ENCODE measurements at places on chromosomes 13 and 19.
A peak's percentile ranks its signal among the peaks of the same experiment; 100 is the strongest.

- DNase-seq = no peak
These were observed 42.6 kb downstream of the B3GLCT start for GRCh38 chr13:31242367-31242766.

DNA sequence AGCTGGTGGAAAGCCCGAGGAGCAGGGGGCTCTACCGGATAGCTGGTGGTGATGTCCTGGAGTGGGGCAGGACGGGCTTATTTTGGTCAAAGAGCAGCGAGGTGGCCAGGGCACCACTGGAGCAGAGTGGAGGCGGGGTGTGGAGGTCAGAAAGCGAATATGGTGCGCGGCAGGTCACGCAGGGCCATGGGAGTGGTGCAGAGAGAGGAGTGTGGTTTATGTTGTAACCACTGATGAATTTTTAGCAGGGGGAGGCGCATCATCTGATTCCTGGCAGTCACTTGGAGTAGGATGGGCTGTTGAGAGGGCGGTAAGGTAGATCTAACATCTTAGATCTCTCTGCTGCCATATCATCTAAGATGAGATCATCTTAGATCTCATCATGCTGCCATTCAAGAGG lies 1.4 kb upstream of the ZNF414 start:
- DNase-seq = peak; percentile 73

DNA sequence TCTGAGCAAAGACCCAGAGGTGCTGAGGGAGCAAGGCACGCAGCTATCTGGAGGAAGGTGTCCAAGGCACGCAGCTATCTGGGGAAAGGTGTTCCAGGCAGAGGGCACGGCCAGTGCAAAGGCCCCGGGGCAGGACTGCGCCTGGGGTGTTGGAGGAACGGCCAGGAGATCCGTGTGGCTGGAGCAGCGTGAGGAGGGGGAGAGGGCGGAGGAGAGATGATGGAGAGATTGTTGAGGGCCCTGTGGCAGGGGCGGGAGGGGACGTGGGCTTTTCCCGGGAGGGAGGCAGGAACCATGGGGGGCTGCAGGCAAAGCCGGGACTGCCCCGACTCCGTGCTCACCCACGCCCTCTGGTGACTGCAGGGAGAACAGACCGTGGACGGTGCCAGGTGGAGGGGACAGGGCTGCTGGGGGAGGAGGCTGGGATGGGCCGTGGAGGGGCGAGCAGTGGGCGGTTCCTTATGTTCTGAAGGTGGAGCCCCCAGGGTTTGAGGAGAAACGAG lies 13.3 kb upstream of the MISP start:
- peak; percentile 46 for DNase-seq

GRCh38 chr13:40662866-40663265 lies 3.6 kb downstream of the FOXO1 start:
- DNase-seq = no peak

DNA sequence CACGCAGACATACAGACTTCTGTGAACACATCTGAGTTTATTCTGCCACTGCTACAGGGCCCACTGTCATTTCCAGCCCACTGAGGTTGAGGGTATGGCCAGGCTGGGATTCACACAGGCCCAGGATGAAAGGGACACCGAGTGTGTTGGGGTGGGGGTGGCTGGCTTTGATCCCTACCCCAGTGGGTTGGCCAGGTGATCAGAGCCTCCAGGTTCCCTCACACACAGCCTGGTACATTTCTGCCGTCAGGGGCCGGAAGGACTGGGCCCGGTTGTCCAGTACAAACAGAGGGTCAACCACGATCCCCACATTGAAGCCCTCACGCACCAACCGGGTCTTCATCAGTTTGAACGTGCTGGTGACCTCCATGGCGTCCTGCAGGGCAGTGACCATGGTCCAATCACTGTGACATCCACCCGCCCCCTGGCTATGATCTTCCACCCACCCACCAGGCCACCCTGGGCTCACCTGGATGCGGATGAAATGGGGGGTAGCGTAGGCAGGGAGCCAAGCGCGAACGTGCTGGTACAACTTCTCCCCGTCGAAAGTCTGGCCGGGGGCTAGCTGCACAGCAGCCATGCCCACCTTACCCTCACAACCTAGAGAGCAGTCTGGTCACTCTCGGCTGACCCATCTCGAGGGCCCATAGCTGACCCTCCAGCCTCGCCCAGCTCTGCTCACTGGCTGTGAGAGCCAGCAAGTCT lies 13.3 kb downstream of the SLC27A5 start:
- DNase-seq = no peak

DNA sequence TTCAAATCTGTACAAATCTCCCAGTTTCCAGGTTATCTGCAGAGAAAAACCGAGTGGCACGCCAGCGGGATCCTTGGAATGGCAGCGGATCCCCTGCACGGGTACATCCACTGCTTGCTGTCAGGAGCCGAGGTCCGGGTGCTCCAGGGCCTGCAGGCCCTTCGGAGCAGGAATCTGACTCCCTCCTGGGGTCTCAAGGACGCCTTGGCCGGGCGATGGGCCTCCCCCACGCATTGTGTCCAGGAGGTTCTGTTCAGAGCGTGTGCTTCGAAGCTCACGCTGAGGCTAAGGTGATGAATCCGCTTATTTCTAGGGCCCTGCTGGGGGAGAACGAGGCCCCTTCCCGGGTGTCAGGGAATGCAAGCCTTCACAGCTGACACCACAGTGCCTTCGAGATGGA lies 148.9 kb downstream of the SOX1 start:
- no peak for DNase-seq

- DNase-seq = no peak
These were observed 4.4 kb upstream of the TBC1D4 start for GRCh38 chr13:75486146-75487062.

DNA sequence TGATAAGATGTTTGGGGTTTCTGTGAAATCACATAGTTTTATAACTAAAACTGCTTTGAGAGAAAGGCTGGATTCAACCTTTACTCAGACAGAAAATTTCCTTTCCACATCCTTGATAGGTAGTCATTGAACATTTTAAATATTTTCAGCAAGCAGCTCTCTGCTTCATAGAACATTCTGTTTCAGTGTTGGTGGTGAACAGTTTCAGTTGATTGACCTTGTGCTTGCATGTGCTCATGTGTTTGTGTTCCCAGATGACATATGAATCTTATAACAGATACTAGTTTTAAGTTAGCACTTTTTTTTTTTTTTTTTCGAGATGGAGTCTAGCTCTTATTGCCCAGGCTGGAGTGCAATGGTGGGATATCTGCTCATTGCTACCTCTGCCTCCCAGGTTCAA lies 290.1 kb downstream of the HS6ST3 start:
- DNase-seq = no peak

DNA sequence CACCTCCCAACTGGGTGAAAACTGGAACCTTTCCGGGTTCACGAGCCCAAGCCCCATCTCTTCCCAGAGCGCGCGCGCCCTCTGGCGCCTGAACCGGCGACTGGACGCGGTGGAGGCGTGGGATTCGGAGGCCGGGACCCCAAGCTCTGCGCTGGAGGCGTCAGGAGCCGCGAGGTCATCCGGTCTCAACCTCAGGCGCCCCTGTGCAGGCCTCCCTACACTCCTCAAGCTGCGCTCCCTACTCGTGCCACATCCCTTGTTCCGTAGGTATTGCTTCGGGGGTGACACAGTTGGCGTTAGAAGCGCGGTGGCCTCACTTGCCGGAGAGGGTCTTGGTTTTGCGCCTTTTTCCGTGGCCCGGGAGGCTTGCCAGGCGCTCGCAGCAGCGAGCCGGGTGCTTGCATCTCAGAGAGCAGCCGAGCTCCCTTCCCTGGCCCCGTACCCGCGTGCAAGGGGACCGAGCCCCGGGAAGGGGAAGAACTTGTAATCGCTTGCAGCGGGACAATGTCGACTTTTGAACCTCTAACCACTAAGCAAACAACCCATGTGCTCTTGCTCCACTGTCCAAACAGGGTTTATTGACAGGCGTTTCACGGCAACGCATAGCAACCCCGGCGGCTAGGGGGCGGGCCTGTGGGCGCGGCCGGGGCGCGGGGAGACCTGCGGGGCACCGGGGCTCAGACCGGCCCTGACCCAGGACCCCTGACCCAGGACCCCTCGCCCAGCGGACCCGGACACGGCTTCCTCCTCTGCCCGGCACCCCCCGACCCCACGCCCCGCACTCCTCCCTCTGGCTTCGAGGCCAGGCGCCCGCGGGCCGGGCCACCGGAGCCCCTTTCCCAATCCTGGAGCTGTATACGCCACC lies 8.5 kb downstream of the CDX2 start:
- no peak for DNase-seq
